ENCODE measurements at places on chromosomes 3 and 15. TPM values are rescaled to one million over a fixed set of nuclear protein-coding genes. Genes with fewer than 3 reads are reported as not detected.
A peak's percentile ranks its signal among the peaks of the same experiment; 100 is the strongest.

Gene TBC1D5
- 25.6 TPM for total RNA-seq

Gene GOLGA6B
- total RNA-seq, result not detected

Gene AGBL1
- total RNA-seq, result not detected

Gene FGF12
- total RNA-seq, result not detected

Gene NPAP1
- not detected for total RNA-seq

Gene OIP5
- total RNA-seq, result 35.7 TPM

Gene SUSD5
- total RNA-seq, result not detected

Gene EPHA3
- total RNA-seq, result not detected

Gene WNT5A
- 0.11 TPM for total RNA-seq

Gene TMC3
- total RNA-seq, result not detected

Gene CHL1
- total RNA-seq, result not detected

GRCh38 chr3:129343643-129344360 lies 65.1 kb downstream of the HMCES start:
- DNase-seq, result peak; percentile 60

- no peak for DNase-seq
Measured at GRCh38 chr3:17833786-17834559, 91.5 kb upstream of the TBC1D5 start.

DNA sequence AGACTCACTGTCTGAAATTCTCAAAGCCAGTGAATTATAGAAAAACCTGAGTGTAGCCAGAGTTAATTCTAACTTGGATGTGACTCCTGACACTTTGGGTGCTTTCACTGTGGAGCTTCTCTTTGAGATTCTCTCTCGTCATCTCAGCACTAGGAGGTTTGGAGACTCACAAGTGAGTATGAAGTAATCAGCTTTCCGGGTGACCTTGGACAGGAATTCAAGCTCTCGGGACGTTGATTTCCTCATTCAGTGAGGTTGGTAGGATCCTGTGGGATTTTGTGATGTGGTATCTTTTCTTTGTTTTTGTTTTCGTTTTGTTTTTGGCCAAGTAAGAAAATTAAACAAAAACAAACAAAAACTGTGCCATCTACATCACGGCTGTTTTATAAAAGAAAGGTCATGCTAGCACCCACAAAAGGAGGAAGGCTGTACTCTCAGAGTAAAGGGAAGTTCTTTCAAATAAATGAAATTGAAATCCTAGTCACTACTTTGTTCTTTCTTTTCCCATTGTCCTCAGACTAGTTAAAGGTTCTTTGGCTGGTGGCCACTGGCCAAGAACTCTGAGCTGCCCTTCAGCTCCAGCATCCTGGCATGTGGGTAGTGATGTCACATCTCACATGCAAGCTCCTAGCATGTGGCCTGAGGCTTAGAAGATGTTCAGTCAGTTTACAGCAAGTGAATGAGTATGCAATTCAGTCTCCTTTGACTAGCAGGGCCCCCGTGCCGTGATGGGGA lies 263.3 kb upstream of the TPM1 start:
- DNase-seq, result no peak

- DNase-seq, result no peak
Measured at GRCh38 chr15:70830615-70831014, 23.3 kb downstream of the LARP6 start.

DNA sequence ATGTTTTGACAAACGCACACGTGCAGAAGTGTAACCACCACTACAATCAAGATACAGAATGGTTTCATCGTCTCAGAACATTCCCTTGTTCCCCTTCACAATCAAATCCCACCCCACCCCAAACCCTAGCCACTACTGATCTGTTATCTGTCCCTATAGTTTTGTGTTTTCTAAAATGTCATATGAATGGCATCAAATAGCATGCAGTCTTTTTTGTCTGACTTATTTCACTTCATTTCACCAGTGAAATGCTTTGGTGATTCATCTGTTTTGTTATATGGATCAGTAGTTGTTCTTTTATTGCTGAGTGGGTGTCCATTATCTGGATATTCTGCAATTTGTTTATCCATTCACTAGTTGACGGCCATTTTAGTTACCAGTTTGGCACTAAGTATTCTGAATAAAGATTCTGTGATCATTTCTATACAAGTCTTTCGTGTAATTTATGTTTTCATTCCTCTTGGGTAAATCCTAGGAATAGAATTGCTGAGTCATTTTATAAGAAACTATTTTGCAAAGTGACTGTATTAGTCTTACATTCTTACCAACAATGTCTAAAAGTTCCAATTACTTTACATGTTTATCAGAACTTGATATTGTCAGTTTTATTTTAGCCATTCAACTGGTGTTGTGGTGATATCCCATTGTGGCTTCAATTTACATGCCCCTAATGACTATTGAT lies 232.8 kb downstream of the CLSTN2 start:
- DNase-seq, result no peak

DNA sequence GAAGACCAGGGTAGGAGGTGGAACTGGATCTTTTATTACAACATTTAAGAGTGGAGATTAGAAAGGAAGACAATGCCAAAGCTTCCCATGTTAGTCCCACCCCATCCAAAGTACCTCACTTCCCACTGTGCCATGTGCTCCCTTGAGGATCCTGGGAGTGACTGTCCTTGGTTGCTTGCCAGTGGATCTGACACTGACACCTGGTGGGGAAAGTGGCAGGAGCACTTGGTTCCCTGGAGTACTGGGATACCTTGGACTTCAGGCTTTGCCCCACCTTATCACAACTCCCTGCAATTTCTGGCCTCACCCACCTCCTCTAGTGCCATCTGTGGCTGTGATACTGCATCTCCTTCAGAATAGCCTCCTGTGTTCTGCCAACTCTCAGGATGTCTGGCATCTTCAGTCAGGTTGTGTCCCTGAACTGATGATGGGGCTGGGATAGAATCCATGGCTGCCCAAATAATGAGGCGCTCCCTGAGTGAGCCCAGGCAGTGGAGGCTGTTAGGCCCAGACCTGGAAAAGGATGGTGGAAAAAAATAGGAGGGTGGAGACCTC lies 1.3 kb downstream of the ELL3 start:
- DNase-seq, result no peak

DNA sequence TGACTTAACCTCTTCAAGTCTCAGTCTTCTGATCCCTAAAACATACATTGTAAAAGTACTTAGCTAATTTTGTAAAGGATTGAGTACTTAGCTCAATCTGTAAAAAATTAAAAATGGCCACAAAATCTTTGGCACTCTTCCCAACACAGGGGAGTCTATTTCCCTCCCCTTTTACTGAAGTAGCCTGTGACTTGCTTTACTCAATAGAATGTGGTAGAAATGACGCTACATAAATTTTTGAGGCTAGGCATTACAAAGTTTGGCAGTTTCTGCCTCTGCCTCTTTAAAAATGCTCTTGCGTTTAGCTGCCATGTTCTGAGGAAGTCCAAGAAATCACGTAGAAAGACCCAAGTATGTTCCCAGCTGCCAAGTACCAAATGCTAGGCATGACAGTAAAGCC lies 80.2 kb downstream of the CBLB start:
- DNase-seq, result no peak

DNA sequence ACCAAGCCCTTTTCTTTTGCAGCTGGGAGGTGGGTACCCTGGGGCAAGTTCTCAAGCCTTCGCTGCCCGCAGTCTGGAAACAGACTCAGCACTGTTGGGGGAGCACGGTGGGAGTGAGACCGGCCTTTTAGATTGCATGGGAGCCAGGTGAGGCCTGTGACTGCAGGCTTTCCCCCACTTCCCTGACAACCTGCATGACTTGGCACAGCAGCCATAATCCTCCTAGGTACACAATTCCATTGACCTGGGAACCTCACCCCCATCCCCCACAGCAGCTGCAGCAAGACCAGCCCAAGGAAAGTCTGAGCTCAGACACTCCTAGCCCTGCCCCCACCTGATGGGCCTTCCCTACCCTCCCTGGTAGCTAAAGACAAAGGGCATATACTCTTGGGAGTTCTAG lies 52.2 kb upstream of the CCDC80 start:
- no peak for DNase-seq

DNA sequence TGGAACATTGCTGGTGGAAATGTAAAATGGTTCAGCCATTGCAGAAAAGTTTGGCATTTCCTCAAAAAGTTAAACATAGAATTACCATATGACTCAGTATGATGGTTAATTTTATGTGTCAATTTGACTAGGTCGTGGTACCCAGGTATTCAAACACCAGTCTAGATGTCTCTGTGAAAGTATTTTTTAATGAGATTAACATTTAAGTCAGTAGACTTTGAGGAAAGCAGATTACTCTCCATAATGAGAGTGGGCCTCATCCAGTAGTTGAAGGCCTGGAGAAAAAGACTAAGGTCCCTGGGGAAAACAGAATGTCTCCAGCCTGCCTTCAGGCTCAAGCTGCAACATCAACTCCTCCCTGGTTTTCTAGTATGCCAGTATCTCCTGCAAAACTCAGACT lies 42.3 kb upstream of the TMEM87A start:
- no peak for DNase-seq

- DNase-seq, result no peak
Measured at GRCh38 chr15:79439236-79439635, 7.1 kb downstream of the MINAR1 start.

- DNase-seq, result no peak
Measured at GRCh38 chr3:154060238-154061000, 60.8 kb upstream of the ARHGEF26 start.

- DNase-seq, result no peak
Measured at GRCh38 chr3:157459706-157460105, 23.1 kb downstream of the PTX3 start.

DNA sequence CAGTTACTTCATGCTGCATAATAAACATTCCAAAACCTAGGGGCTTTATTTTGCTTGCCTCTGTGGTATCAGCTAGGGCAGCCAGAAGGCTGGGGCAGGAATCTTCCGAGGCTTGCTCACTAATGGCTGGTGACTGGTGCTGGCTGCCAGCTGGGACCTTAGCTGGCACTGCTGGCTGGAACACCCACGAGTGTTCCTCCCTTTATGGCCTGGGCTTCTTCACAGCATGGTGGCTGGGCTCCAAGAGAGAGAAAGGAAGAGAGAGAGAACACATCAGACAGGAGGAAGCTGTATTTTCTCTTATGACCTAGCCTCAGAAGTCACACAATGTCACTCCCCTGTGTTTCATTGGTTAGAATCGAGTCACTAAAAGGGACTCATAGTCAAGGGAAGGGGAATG lies 23.9 kb upstream of the CDCP1 start:
- DNase-seq, result no peak

DNA sequence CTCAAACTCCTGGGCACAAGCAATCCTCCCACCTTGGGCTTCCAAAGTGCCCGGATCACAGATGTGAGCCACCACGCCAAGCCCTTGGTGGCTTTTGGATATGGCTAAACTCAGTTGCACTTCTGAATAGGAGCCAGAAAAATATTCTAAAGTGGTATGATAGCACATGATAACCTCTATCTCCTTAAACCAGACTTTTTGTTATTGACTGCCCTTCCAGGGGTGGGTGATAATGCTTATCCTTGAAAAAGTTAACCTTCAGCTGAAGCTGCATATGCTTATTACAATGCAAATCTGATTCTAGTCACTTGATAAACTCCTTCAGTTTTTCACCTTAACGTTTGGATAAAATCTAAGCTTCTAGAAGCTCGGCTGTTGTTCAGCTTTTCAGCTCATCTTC lies 6.3 kb downstream of the CCNB2 start:
- peak; percentile 9 for DNase-seq

GRCh38 chr3:87179642-87180041 lies 47.5 kb upstream of the CHMP2B start:
- no peak for DNase-seq

DNA sequence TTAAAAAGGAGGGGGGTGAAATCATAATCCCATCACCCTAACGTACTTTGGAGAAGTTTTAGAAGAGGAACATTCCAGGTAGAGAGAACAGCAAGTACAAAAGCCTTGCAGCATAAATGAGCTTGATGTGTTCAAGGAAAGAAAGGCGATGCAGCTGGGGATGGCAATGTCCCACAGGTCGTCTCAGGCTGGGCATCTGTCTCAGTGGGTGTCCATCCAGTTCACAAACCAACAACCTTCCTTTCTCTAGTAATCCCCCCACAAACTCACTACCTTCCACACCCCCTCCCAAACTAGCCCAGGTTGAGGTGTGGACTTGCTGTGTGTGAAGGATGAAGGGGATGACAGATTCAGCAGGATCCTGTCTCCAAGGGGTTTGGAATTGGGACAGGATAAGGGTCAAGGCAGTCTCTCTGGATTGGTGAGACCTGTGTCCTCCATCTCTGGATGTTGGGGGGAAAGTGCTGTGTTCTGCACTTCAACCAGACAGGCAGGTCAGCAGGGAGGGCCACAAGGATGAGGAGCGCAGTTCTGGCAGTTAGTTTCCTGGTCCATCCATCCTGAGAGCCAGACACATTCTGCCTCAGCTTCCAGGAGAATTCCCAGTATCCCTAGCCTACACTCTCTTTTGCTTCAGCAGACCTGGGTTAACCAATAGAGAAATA lies 1.7 kb upstream of the ESYT3 start:
- no peak for DNase-seq

GRCh38 chr3:160973067-160973809 lies 131.9 kb downstream of the B3GALNT1 start:
- no peak for DNase-seq

GRCh38 chr15:89781891-89782618 lies 5.9 kb downstream of the MESP2 start:
- no peak for DNase-seq

- DNase-seq, result no peak
Measured at GRCh38 chr15:35308802-35309201, 223.7 kb upstream of the NANOGP8 start.

DNA sequence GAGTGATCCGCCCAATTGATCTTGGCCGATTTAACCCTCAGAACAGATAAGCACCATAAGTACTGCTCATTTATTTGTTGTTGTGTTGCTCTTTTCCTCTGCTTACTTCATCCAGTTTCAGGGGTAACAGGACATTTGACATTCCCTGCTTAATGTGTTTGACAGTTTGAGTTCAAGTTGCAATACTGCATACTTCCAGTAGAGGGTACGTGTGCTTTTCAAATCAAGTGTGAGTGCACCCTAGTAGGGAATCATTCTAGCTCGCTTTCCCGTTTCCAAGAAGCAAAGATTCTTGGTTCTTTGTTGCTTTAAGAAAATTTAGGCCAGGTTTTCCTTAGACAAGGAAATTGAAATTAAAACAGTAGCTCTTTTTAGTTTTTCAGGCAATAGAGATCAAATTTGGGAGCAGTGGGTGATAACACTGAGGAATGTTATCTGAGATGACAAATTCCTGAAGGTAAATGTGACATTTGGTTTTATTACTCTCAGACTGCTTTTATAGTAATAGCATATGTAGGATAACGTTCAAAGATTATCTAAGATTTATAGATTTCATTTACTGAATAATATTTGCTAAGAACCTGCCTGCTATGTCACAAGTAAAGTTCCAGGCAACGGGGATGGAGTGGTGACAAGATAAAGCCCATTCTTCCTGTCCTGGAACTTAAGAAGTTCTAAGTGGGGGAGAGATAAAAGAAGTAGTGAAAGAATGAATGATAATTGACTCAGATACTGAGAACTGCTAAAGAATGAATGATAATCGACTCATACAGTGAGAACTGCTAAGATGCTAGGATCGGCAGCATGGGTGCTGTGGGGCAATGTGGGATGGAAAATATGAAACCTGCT lies 73.3 kb downstream of the SYNPR start:
- DNase-seq, result peak; percentile 17

DNA sequence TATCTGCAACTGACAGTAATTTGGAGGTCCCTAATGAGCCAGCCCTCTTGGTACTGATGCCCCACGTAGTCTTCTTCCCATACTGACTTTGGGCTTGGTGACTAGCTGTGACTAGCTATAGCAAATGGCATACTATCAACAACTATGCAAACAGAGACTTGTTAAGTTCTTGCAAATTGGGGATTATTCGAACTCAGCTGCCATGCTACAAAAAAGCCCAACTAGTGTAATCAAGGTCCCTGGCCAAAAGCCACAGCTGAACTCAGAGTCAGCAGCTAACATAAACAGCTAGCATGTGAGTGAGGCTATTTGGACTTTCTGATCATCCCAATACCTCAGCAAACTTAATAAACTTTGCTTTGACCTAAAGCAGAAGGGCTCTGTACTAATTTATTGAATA lies 121.2 kb upstream of the PLXND1 start:
- no peak for DNase-seq
